NCI-H460 (cell line): ENCODE measurements at places on chromosomes 4 and X.

GRCh38 chrX:46251755-46252154 is 293.5 kb downstream of the ZNF674 start:
- peak; percentile 17 for DNase-seq

DNA sequence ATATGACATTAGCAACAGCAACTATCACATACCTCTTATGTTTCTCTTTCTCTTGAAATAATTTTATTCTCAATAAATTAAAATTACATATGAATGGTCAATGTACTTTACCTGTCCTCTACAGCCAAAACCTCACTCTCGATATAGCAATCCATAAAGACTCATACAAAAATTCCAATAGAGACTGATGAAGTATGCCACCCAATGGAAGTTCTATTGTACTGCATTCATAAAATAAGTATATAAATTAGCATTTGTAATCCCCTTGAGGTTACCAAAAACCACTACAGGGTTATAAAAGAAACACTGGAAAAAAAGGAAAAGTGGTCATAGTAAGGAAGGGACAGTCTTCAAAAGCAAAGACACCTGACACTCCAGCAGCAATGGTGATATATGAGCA is 32.8 kb downstream of the CLDN2 start:
- no peak for DNase-seq

- DNase-seq, result no peak
Observed at GRCh38 chrX:119423631-119424030, 24.5 kb downstream of the SLC25A43 start.

GRCh38 chr4:185549095-185549639 is 13.9 kb upstream of the PDLIM3 start:
- no peak for DNase-seq

DNA sequence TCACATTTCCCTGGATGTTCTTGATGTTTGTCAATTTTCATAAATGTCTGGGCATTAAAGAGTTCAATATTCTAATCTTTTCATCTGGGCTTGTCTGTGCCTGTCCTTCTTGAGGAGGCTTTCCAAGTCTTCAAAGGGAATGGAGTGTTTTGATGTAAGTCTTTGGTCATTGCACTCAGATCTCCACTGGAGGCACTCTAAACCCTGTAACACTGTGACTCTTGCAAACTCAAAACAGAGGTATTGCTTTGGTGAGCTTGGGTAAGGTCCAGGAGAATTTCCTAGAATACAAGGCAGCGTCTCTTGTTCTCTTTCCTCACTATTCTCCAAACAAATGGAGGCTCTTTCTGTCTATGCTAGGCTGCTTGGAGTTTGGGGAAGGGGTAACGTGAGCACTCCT is 1118.1 kb upstream of the PABPC4L start:
- DNase-seq, result no peak

DNA sequence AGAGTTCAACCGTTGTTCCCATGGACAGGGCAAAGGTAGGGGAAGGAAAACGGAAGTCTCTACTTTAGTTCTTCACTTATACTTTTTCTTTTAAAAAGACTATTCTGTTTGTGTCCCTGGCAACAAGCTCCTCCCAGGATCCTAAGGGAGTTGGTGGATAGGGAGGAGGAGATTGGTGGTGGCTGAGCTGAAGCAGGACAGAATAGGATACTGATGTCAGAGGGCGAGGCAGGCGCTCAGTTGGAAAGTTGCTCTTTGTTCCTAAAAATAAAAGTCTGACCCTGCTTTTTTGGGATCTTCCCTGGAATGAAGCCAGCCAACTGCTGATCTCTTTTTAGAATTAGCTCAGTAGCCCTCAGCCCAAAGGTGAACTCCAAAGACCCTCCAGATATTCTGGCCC is 104.7 kb downstream of the MGST2 start:
- no peak for DNase-seq

GRCh38 chr4:66574145-66574978 is 904.1 kb upstream of the EPHA5 start:
- DNase-seq, result no peak

DNA sequence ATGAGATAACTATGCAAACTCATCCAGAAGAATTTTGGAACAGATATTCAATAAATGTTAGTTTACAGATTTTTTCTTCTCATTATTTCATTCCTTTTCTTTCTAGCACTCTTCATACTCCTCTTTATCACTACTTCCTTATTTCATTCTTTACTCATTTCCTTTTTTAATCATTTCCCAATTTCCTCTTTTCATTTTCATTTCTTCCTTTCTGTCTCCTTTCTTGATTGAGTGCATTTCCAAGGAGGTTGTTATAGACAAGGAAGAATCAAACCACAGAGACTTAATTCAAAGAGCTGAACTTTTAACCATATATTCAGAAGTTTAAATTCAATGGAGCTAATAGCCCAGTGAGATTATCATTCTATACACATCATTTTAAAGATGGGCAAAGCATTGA is 600.7 kb downstream of the ARAP2 start:
- DNase-seq, result no peak

DNA sequence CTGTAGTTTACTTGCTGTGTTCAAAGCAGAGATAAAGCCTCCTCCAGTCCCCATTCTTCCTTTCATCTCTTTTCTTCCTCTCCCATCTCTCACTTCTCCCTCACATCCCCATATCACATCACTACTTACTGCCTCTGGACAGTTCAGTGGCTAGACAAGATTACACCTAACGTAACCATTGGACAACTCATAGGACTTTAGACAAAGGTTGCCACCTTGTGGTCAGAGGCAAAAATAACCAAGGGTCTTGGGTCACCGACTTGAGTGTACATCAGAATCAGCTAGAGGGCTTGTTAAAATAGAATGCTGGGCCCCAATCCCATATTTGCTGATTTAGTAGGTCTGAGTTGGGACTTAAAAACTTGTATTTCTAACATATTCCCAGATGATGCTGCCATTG is 109.3 kb upstream of the DGKK start:
- peak; percentile 69 for DNase-seq

DNA sequence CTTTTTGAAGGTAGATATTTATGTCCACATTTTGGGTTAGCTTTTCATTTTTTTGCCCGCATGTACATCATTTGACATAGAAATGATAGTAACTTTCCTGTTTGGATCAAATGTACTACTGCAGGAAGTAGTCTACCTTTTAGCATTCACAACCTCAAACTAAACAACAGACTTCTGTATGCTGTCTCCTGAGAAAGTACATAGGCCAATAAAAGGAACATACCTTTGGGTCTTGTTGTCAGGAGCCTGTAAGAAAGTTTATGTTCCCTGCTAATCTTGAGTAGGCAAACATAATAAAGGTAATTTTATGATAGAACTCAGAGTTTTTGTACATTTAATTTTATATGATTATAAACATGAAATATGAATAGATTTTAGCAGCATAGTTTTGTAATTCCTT is 54.2 kb downstream of the STAG2 start:
- no peak for DNase-seq

DNA sequence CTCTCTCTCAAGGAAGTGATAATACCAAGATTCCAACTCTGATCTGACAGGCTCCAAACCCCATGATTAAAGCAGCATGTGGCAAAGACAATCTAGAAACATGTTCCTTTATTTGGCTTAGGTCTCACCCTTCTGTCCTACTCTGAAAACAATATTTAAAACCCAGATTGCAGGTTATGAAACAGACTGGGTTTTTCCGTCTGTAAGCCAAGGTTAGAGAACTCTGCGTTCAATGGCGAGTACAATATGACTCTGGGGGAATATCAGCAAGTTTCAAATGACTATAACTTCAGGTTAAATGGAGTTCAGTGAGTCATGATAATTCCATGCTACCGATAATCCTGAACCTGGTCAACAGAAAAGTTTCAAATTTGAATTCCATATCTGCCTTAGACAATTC is 50.8 kb downstream of the ANAPC10 start:
- DNase-seq, result no peak

- DNase-seq, result no peak
Observed at GRCh38 chr4:89595125-89595789, 241.7 kb downstream of the SNCA start.

DNA sequence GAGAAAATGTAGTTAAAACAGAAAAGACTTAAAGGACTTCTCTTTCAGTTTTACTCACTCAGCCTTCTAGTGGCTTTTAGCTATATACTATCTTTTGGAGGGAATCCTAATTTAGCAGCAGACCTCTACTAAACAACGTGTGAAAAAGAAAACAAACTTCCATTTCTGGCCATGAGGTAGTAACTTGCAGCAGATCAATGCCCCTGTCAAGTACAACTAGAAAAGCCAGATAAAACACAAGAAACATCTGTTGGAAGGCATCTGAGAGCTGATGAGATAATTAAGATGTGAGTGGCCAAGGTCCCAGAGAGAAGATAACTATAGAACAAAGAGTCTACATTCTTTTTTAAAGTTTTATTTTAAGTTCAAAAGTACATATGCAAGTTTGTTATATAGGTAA is 101.7 kb downstream of the CORIN start:
- no peak for DNase-seq

GRCh38 chr4:93480452-93480851 is 348.1 kb upstream of the ATOH1 start:
- DNase-seq, result no peak

DNA sequence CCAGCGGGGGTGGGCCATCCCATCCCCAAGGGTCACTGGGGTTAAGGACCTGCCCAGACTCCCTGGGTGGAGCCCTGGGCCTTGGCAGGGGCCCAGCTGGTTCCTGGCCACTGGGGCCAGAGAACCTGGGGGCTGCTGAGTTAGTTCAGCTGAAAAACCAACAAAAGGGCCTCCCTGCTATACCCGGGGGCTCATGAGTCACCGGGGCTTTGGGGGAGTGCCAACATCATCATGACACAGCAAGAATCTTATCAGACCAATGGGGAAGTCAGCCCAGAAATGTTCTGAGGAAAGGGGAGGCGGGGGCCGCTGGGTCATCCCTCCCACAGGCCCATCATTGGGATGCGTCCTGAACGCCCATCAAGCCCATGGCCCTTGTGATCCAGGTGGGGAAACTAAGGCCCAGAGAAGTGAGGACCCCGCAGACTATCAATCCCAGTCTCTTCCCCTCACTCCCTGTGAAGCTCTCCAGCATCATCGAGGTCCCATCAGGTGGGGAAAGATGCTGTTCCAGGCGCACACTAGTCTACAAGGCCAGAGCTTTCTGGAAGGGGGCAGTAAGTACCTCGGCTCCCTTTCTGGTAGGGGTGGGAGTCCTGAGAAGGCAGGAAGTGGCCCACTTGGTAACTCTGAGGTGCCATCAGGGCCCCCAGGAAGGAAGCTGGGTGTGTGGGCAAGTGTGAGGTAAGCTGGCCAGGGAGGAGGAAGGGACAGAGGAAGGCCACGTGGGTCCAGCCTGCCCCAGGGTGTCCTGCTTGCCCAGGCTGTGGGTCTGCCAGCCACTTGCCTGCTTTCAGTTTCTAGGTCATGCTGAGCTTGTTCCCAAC is 4.5 kb downstream of the G6PD start:
- peak; percentile 98 for DNase-seq

GRCh38 chr4:170400361-170400760 is 310.6 kb upstream of the AADAT start:
- no peak for DNase-seq

GRCh38 chr4:48016141-48017107 is at the start of the genes CNGA1 and NIPAL1:
TSS of gene CNGA1 (minus strand) at chr4:48016681. CDS start at chr4:47952689, 63,992 bp downstream.
TSS of gene NIPAL1 (plus strand) at chr4:48016772. CDS start at chr4:48016840, 68 bp downstream.
- peak; percentile 59 for DNase-seq

GRCh38 chr4:86891762-86892635 is at the start of gene C4orf36:
TSS of gene C4orf36 (minus strand) at chr4:86892422. CDS start at chr4:86891520, 902 bp downstream.
- peak; percentile 38 for DNase-seq

DNA sequence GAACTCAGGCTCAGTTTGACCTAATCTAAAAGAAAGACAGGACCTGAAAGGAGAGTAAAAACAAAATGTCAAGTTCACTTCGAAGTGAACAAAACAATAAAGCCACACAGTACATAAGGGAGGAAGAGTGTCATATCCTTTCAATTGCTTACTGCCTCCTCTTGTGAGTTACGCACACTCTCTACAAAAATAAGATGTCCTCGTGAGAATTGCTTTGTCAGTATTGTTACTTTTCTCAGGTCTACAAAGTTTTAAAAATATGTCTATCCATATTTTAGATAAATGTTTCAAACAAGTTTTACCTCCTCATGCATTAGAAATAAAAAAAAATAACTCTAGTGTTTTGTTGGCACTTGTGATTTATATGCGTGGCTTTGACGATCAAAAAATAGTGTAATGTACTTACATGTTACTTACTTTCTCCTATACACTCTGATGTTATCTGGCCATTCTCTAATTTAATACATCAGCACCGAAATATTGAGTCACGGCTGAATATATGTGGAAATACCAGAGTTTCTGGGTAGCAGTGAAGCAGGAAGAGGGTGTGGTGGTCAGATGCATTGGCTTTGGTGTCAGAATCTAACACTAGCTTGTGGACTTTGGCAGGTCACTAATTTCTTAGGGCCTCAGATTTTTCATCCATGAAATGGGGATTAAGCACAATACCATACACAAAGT is 8.1 kb upstream of the MRPL1 start:
- peak; percentile 12 for DNase-seq

- DNase-seq, result no peak
Observed at GRCh38 chr4:81330018-81330417, 115.0 kb upstream of the PRKG2 start.

GRCh38 chrX:134849390-134849789 is 141.4 kb upstream of the SMIM10 start:
- DNase-seq, result no peak

DNA sequence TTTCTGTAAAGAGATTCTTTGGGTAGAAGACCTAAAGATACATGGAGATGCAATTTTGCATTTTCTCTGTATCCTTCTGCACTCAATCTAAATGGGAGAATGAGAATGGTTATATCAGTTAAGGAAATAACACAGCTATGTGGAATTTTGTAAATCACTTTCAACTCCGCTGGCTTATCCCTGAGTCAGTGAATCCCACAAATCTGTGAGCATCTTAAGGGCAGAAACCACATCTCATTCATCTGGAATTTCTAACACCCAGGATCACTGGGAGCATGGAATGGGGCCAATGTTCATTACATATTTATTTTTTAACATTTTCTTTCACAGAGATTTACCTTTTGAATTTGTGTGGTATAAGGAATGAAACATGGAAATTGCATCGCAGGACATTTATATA is 167.8 kb downstream of the CFAP47 start:
- peak; percentile 72 for DNase-seq

DNA sequence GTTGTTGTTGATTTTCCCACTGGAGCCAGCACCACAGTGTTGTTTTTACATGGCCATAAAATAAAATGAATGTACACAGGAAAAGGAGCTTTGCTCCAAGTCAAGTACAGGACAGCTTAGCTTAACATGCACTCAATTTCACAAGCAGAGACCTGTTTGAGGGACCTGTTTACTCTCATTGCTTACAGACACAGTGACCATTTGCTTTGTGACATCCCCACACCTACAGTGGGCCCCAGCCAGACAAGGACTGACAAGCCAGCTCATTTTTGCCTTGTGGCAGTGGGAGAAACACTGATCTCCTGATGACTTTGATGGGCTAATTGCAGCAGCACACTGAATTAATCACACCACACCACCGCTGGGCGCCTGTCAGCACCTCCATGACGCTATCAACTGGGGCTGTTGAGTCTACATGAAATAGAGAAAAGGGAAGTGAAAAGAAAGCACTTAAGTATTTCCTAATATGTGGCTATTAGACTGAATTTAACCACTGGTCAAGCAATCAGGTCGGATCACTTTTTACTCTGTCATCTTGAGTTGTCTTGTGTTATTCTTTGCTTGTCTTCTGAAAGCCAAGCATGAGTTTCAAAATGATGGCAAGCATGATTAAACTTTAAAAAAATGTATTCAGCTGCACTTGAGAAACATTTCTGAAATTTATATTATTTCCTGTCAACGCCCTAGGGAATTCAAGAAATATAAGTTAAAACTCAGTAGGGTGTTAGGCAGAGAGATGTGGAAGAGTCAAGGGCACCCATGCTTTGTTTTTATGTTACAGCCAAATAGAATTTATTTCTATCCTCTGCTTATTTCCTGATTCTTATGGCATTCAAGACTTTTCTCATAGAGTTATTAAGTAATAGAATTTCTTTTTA is 557.7 kb downstream of the RAB28 start:
- DNase-seq, result no peak

GRCh38 chrX:68947882-68948605 is 119.2 kb downstream of the EFNB1 start:
- DNase-seq, result no peak
